Iris pigment epithelial cell (primary cell): ENCODE measurements at places on chromosomes 3 and 15.

DNA sequence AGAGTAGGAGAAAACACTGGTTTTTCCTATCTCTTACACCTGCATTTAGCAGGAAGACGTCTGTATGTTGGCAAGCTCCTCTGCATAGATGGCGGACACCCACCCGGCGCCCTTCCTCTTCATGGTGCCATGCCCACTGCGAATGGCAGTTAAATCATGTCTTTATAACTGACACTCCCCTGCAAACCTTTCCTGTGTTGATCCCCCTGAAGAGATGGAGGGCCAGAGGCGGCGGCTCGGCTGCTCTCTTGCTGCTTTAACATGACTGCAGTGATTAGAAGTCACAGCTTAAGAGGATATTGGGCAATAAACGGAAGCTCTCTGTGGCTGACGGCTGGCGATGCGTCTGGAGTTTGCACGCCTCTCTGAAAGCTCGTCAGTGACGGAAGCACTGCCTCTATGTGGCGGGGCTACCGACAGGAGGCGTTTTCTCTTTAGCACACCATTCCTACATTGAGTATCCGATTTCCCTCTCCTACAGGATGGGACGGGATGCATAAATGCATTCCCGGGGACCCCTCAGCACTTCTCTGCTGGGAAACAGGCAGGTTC lies 25.5 kb upstream of the SNRPA1 start:
- DNase-seq, result peak; percentile 42

DNA sequence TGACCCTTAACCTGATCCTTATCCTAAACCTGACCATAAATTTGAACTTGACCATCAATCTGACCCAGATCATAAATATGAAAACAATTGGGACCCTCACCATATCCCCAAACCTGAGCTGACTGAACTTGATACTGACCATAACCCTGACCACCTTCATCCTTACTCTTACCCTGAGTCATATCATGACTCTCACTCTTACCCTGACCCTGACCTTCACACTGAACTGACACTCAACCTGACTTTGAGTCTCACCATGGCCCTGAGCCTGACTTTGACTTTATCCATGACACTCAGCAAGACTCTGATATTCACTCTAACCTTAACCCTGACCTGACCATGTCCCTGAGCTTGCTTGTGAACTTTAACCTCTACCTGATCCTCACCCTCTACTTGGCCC lies 34.3 kb upstream of the SLC25A26 start:
- no peak for DNase-seq

DNA sequence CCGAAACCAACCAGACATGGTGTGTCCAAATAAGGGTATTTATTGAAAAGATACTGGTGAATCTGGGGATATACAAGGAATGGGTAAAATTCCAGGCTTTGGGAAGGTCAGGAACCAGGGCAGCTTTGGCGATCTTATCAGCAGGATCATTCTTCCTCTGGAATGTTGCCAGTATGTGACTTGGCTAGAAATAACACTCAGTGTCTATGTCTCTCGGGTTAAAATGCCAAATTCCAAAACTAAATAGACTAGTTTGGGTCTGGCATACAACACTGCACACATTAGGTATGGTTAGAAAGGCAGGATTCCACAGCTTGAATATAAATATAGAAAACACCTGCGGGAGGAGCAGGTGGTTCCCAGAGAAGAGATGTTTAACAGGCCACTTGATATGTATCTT lies 220.2 kb upstream of the CD96 start:
- no peak for DNase-seq

- no peak for DNase-seq
Observed at GRCh38 chr15:41630616-41631217, 29.5 kb upstream of the MGA start.

- no peak for DNase-seq
Observed at GRCh38 chr15:99956022-99956775, 223.0 kb upstream of the LYSMD4 start.

- DNase-seq, result no peak
Observed at GRCh38 chr3:107028626-107029025, 348.6 kb upstream of the CCDC54 start.

DNA sequence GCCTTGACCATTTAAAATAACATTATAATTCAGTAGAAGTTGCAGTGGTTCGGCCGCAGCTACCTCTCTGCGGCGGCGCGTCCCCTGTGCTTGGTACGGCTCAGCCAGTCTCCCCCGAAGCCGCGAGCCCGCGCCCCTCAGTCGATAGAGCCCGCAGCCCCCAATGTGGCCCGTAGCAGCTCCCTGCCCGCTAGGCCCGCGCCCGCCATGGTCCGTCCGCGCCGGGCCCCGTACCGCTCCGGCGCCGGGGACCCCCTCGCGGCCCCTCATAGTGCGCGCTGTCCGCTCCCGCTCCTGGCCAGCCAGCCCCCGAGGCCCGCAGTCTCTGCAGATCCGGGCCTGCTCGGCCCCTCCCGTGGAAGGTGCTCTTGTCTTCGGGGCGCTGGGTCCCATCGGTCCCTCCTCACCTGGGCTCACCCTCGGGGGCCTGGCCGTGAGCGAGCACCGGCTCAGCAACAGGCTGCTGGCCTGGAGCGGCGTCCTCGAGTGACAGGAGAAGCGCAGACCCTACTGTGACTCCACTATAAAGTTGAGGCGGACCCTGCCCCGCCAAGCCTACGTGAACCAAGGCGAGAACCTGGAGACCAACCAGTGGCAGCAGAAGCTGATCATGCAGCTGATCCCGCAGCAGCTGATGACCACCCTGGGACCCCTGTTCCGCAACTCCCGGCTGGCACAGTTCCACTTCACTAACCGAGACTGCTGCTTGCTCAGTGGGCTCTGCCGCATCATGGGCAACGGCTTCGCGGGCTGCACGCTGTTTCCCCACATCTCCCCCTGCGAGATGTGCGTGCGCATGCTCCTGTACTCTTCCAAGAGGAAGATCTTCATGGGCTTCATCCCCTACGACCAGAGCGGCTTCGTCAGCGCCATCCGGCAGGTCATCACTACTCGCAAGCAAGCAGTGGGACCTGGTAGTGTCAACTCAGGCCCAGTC lies 21.8 kb upstream of the GPR156 start:
- no peak for DNase-seq

- no peak for DNase-seq
Observed at GRCh38 chr3:47871389-47871788, 68.5 kb downstream of the DHX30 start.

- DNase-seq, result no peak
Observed at GRCh38 chr3:129614435-129614834, 8.0 kb upstream of the PLXND1 start.

DNA sequence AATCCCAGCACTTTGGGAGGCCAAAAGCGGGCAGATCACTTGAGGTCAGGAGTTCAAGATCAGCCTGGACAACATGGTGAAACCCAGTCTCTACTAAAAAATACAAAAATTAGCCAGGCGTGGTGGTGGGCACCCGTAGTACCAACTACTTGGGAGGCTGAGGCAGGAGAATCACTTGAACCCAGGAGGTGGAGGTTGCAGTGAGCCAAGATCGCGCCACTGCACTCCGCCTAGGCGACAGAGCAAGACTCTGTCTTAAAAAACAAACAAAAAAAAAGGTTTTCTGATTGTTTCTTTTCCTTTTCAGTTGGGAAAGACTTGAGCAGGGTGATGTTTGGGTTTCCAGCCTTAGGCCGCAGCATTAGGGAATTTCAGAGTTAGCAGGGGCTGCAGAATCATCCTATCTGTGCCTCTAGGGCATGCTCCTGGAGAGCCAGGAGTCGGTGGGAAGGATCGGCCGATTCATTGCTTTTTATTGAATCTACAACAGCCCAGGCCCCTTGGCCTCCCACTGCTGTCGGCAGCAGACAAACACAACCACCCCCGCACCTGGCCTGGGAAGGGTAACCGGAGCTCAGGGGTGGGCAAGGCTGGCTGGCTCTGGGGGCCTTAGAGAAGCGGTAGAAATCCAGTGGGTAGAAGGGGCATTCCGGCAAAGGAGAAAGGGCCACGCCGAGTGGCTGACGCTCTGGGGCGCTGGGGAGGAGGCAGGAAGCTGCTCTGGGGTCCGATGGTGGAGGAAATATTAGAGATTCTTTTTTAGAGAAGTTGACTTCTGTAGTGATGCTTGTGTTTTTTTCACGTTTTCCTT lies 6.3 kb downstream of the CHAC1 start:
- no peak for DNase-seq

GRCh38 chr3:14001136-14001535 lies 121.3 kb upstream of the WNT7A start:
- DNase-seq, result peak; percentile 35

GRCh38 chr3:45816544-45816943 lies 20.2 kb upstream of the SLC6A20 start:
- peak; percentile 17 for DNase-seq

- DNase-seq, result peak; percentile 17
Observed at GRCh38 chr3:71987828-71988227, 202.9 kb upstream of the PROK2 start.

- no peak for DNase-seq
Observed at GRCh38 chr3:64450396-64450956, 225.2 kb upstream of the PRICKLE2 start.

- DNase-seq, result no peak
Observed at GRCh38 chr3:64266983-64267382, 41.7 kb upstream of the PRICKLE2 start.

- peak; percentile 81 for DNase-seq
Observed at GRCh38 chr3:184284696-184285095, 8.9 kb downstream of the ECE2 start.

DNA sequence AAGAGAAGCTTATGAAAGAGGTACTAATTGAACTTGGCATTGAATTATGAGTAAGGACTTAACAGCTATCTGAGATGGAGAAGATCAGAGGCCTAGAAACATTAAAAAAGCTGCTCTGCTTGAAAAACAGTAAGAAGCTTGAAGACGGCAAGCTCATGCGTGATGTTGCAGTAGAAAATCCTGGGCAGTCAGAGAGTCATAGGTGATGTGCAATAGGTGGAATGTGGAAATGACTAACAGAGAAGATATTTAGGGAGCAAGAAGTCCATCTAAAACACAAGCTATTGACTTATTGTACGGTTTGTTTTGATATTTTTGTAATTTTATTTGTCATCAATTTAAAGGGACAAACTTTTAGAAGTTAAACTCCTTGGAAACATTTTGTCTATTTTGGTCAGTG lies 1101.4 kb downstream of the ROBO2 start:
- DNase-seq, result peak; percentile 95

DNA sequence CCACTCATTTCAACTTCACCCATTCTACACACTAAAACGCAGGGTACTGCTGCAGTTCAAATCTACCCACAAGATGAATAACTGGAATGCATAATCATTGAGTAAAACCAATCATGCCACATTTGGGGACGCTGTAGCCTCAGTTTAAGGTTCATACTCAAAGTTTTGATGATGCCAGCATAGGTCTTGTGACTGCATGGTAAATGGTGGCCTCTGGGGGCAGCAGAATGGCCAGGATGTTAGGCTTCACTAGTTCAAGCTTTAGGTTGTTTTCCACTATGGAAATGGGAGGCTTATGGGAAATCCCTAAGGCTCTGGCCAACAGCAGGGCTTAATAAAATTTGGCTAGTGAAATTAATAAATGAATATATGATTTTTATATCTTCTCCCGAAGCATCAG lies 104.3 kb upstream of the TSC22D2 start:
- no peak for DNase-seq

- DNase-seq, result peak; percentile 61
Observed at GRCh38 chr3:159273608-159274007, 471.8 kb downstream of the MFSD1 start.

GRCh38 chr3:15387735-15388134 lies 39.6 kb downstream of the METTL6 start:
- DNase-seq, result no peak

- no peak for DNase-seq
Observed at GRCh38 chr3:122464659-122465058, 48.8 kb upstream of the WDR5B start.

- DNase-seq, result peak; percentile 67
Observed at GRCh38 chr15:92906563-92907081, 6.5 kb downstream of the CHD2 start.

GRCh38 chr3:71614869-71615268 lies 31.3 kb upstream of the FOXP1 start:
- no peak for DNase-seq

- no peak for DNase-seq
Observed at GRCh38 chr3:116340680-116341216, 104.5 kb downstream of the LSAMP start.

DNA sequence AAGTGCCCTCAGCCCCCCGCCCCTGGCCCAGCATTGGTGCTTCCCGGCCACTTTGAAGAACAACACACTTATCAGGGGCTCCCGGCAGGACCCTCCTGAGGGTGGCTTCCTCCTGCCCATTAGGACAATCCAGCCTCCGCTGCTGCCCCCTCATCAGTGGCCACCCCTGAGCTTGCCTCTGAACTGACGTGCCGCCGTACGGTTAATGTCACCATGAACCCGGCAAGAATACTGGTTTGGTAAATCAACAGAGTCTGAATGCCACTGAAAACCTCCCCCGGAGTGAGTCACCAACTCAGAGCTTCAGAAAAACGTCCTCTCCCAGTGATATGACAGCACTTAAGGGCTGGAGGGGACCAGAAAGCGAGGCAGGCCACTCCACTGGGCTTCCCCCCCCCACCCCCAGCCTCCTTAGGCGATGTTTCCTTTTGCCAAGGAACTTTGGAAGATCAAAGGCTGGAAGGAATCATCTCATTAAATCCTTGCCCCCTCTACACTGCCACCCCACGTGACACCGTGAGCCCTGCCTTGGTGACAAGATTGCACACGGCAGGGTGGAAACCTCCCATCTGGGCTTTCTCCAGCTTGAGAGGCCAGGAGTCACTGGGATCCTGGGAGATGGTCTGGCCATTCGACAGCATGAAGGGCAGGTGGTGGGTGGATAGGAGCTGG lies 142.1 kb downstream of the NUP210 start:
- no peak for DNase-seq

- DNase-seq, result peak; percentile 48
Observed at GRCh38 chr3:55161231-55161630, 233.4 kb upstream of the LRTM1 start.
